NCI-H524 treated with DMSO at 0.1 percent for 48 hours (cell line): ENCODE measurements at places on chromosomes 1 and 21.

DNA sequence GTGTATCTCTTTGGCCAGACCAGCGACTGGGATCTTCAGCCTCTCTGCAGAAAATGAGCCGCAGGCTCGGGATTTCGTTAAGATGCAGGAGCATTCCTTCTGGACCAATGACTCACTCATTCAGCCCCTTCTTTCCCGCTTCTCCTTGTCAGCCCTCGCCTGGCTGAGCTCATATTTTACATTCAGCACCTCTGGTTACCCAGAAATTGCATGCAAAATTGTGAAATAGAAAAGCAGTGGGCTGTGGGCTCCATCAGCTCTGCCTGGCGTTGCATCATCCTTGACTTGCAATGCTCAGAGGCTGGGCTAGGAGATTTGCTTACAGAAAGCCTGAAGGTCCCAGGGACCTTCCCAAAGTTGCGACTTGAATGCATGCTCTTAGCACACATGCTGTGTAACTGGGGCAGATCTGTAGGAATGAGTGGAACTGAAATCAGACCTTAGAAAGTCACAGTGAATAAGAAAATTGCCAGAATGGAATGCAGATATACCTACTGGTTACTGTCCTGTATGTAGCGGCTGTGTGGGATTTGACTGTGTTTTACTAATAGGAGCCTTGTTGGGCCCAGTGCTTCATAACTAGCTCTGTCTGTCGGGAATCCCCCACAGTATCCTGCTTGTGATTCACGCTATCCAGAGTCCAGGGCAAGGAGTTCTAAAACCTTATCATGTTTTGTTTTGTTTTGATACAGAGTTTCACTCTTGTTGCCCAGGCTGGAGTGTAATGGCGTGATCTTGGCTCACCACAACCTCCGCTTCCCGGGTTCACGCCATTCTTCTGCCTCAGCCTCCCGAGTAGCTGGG, 444.8 kb downstream of the KIF26B start:
- no peak for DNase-seq

- DNase-seq = no peak
Measured at GRCh38 chr1:177255411-177255810, 84.7 kb downstream of the BRINP2 start.

DNA sequence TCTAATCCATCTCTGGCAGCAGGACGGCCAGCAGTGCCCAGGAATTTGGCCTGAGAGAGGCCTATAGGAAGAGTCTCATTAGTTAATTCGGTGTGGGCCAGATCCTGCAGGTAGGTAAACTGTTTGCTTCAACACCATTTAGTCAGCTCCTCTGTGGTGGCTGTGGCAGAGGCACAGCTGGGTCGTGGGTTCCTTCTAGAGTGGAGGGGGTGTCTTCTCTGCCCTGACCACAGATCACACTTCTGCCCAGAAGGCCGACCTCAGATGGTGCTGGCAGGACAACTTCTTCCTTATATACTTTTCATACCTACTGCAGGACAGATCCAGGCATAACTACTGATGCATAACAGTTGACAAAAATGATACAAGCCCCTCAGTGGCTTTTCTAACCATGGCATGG, 281.4 kb downstream of the RPS6KC1 start:
- no peak for DNase-seq

DNA sequence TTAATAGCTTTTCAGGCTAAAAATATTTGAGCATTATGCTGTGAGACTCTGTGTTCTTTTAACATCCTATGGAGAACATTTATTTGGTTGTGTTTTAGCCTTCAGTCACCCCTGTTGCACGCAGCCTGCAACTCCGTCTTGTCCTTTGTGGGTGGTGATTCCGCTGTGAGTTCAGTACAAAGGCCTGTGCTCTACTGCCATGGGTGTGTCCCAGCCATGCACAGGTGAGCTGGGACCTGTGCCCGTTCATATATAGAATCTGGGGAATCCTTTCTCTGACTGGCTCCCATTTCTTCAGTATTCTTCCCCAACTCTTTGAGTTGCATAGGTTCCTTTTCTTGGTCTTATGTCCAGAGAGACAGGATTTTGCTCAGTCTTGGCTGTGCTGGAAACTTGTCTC, 61.4 kb downstream of the ACTL8 start:
- DNase-seq = no peak

DNA sequence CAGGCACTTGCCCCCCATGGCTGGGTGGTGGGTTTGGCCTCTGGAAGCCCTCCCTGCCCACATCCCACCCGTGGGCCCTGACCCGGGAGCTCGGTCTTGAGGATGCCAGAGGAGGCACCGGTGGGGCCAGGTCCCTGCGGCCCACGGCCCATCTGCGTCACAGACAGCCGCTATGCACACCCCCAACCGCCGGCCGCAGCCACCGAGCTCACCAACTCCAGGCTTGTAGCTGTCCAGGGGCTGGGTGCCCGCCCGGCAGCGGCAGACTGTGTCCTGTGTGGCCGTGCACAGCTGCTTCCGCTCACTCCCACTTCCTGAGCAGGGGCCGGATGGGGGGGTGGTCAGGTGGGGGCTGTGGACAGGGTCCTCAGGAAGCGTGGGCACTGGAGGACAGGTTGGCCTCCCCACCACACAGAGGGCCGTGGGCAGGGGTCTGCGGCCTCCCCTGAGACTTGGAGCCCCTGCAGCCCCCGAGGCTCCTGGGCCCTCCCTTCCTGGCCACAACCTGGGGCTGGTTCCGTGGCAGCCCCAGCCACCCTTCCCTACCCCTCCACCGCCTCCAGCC, 1.1 kb downstream of the TNFRSF4 start:
- DNase-seq = no peak

DNA sequence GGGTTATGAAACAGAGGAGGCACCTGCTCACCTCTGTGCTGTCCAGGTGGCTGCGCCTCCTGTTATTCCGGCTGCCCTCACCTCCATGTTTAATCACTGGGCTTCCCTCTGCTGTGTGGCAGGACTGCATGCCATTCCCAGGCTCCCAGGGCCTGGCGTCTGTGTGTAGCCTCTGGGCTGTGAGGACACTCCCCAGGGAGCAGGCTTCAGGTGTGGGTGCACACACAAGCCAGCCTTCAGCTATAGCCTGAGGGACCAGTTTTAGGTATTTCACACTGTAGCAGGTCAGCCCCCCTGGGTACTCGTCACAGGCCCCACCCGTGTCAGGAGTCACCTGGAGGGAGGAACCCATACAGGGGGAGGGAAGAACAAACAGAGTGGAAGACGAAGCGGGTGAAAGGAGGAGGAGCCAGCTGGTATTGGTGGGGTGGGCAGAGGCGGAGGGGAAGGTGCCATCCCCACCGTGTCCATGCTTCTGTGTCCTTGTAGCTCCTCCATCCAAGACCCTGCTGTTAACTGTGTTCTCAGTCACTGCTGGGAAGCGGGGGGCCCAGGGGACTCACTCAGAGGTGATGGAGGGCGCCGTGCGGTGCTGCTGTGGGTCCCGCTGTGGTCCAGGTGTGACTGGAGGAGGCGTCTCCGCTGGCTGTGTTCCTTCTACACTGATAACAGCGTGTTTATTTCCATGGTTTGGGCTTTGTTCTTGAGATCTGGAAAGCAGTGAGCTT, 158.6 kb downstream of the PGBD5 start:
- DNase-seq = no peak

- DNase-seq = no peak
Measured at GRCh38 chr1:156664046-156664766, 13.0 kb downstream of the NES start.

- no peak for DNase-seq
Measured at GRCh38 chr1:160451859-160452232, 51.5 kb downstream of the VANGL2 start.

DNA sequence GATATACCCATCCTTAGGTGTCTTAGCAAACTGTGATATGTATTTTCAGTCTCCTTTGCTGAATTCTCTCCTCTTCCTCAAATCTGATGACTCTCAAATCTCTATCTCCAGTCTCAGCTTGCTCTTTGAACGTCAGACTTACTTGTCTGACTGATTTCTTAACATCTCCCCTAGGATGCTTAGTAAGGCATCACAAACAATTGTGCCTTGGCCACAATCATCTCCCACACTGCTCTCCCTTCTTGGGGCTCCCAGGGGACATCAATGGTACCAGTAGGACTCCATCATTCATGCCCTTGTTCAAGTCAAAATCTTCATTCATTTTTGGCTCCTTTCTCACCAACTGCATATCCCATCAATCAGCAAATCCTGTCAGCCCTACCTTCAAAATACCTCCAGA, 42.0 kb downstream of the GNG12 start:
- no peak for DNase-seq

GRCh38 chr1:85460555-85461088, 4.3 kb downstream of the DDAH1 start:
- no peak for DNase-seq

DNA sequence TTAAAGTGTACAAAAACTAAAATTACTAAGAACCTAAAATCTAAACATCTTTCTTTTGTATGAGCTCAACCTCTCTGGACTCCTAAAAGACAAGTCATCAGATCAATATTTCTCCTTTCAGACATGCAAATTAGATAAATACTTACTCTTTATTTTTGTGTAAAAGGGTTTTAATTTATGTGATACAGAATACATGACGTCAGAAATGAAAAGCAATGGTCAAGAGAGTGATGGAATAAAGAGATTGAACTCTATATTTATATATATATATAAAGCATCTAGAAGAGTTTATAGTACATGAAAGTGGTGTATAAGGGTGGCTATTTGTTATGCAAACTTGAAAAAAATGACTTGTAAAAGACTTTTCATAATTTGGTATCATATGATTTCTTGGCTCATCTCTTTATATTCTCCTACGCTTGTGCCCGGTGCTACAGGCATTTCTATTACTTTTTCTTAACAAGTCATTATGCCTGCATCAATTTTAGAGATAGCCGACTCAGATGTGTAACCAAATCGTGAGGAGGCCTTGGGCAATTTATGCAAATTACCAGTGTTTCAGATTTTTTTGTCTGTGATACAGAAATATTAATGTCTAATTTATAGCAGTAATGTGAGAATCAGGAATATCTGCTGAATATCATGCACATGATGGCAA, 186.0 kb upstream of the OLFM3 start:
- no peak for DNase-seq

GRCh38 chr1:186880982-186881381, 52.2 kb downstream of the PLA2G4A start:
- DNase-seq = no peak

- no peak for DNase-seq
Measured at GRCh38 chr1:31244326-31244725, 4.6 kb upstream of the NKAIN1 start.

GRCh38 chr1:53145942-53146708, 3.7 kb upstream of the SLC1A7 start:
- peak; percentile 71 for DNase-seq

DNA sequence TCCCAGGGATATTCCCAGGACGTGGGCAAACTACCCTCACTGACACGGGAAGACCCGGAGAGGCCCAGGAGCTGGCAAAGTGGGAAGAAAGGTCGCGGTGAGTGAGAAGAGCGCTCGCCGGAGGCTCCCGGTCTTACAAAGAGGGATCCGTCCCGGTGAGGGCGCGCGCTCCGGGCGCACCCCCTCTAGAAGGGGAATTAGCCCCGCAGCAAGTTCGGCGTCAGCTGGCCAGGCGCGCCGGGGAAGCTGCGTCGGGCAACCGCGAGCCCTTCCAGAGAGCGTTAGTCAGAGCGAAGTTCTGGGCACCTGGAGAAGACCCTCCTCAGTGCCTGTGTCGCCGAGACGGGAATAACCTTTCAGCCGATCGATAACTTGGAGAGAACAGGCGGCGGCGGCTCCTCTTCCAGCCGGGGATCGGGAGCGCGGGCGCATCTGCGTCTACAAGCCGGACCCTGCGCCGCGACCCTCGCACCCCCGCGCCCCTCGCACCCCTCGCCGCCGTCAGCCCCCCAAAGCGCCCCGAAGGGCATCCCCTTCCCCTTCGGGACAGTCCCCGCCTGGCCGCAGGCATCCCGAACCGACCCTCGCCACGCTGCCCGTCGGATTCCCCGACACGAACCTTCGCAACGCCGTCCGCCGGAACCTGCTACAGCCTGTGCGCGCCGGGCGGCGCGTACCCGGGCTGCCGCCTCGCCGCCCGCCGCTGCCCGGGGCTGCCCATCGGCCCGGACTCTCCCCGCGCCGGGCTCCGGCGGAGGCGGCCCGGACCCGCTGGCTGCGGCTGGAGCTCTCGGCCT, 485 bp downstream of the SIPA1L2 start:
- no peak for DNase-seq

DNA sequence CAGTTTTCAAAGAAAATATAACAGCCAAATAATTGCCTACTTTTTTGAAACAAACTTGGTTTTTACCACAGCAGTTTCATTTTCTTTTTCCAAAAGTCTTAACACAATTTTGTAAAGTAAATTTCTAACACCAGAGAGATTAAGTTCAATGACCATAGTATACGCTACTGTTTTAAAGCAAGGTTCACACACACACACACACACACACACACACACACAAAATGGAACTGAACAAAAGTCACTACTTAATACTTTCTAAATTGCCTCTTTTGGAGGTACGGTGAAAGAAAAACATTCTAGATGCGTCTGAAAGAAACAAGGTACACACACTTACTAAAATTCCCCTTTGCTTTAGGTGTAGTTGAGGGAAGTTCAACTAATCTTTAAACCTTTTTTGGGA, 30.1 kb downstream of the C21orf91 start:
- no peak for DNase-seq

DNA sequence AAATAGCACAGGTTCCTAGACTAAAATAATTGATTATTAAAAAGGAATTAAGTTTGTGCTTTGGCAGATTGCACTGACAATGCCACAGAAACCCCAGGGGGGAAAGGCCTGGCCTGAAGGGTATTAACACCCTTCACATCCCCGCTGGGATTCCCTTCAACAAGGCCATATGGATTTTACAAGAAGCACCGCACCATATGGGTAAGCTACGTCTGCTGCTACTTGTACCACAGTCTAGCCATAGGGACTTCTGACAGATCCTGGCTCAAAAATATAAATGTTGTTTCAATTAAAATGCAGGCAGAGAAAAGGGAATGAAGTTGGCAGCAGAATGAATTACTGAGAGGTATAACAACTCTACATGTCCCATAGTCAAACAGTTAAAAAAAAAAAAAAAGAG, 101.0 kb downstream of the DENND1B start:
- peak; percentile 91 for DNase-seq

GRCh38 chr1:210339500-210339899, 10.8 kb downstream of the HHAT start:
- no peak for DNase-seq

GRCh38 chr1:179143322-179143721, 61.5 kb downstream of the TOR3A start:
- no peak for DNase-seq

DNA sequence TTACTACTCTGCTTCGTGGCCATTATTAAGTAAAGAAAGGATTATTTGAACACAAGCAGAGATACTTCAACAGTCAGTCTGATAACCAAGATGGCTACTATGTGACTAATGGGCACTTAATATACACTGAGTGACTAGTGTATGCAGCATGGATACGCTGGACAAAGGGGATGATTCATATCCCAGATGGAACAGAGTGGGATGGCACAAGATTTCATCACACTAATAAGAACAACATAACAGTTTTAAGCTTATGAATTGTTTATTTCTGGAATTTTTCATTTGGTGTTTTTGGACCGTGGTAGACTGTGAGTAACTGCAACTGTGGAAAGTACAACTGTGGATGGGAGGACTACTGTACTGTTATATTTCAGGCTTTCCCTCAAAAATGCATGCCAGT, 9.4 kb downstream of the ZCCHC17 start:
- DNase-seq = no peak

GRCh38 chr1:98502937-98503336, 158.6 kb upstream of the SNX7 start:
- no peak for DNase-seq
